Effector memory CD4-positive, alpha-beta T cell (primary cell): ENCODE measurements at places on chromosomes 6 and 20.

GRCh38 chr6:134021396-134022122 lies 30.9 kb downstream of the SLC2A12 start:
- DNase-seq, result no peak

GRCh38 chr6:49415358-49415757 lies 47.7 kb downstream of the MMUT start:
- DNase-seq, result no peak

GRCh38 chr6:167826230-167826895 lies 348 bp upstream of the AFDN start:
- DNase-seq, result peak; percentile 52

DNA sequence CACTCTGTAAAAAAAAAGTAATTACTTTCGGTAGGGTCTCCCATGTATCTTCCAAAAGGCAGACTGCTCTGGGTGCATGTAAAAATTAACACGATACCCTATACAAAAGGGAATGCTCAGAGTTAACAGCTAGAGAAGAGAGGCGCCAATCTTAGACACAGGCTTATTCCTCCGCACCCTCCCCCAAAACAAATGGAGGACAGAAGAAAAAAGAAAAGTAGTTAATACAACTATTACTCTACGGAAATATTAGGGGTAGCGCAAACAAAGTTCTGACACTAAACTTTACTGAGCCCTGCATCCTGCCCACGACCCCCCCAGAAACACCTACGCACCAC lies 331 bp upstream of the UFL1 start:
- DNase-seq, result no peak

GRCh38 chr6:69294862-69295261 lies 501.9 kb downstream of the LMBRD1 start:
- DNase-seq, result no peak

DNA sequence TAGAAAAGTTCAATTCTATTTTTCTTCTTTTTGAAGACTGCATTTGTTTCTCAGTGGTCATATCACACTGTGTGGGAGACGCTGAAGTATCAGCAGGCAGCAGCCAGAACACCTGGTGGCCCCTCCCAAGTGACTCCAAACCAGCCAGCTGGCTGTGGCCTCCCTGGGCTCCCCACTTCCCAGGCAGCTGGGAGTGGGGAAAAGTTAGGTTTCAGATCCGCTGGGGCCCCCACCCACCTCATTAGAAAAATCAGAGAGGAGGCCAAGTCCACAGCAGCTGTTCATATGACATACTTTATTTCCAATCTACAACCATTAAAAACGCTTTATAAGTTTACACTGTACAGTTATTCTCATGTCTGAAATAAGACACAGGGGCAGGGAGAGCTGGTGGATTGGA lies 3.6 kb upstream of the DSN1 start:
- no peak for DNase-seq

- no peak for DNase-seq
Observed at GRCh38 chr6:48036316-48036715, 74.7 kb downstream of the PTCHD4 start.

GRCh38 chr6:150813319-150813992 lies 52.0 kb upstream of the MTHFD1L start:
- no peak for DNase-seq

DNA sequence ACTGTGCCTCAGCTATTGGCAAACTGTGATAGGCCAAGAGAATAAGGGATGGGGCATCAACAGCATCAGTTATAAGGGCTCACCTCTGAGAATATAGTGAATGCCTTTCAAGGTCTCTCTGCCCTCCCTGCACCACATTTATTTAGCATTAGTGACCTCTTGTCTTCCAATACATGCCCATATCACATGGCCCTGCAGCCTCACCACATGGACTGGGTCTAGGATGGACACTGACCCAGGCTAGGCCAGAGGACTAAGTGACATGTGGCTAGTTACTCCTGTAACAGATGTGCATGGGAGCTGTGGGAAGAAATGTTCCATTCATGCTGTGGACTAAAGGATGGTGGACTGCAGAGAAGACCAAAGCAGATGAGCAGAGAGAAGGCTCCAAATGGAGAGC lies 3.2 kb upstream of the BTN2A2 start:
- DNase-seq, result no peak

- DNase-seq, result no peak
Observed at GRCh38 chr6:31035862-31036497, 25.7 kb downstream of the MUC22 start.

DNA sequence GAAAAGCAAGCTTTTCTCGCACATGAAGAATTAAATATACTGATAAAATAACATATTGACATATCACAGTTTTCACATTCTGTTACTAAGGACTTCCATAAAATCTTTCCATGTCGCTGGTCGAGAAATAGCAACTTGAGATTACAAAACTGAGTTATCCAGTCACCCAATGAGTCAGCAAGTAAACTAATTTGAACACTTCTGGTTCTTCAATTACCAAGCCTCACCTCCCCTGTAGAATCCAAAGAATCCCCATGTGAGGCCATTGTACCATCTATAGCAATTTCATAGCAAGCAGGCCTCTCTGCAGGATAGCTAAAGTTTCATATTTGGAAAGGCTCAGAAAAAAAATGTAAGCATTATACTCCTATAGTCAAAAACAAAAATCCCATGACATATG lies 87.3 kb downstream of the PKHD1 start:
- DNase-seq, result no peak

DNA sequence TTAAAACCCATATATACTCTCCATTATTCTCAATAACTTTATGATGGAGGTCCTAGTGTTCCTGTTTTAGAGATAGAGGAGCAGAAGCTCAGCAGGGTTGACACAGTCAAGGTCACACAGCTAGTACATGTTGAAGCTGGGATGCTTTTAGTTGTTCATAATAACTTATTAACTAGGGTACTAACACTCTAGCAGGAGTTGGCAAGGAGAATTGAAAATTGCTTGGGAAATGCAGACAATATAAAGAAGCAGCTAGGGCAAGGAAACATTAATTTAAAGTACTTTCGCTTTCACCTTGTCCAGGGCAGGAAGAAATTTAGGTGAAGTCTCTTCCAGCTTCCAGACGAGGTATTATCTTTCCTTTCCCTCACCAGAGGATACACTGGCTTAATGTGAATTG lies 133.7 kb downstream of the RCAN2 start:
- DNase-seq, result no peak

GRCh38 chr6:74606582-74607071 lies 599.2 kb downstream of the COL12A1 start:
- no peak for DNase-seq

GRCh38 chr6:35078226-35078850 lies 62.8 kb downstream of the TCP11 start:
- no peak for DNase-seq

DNA sequence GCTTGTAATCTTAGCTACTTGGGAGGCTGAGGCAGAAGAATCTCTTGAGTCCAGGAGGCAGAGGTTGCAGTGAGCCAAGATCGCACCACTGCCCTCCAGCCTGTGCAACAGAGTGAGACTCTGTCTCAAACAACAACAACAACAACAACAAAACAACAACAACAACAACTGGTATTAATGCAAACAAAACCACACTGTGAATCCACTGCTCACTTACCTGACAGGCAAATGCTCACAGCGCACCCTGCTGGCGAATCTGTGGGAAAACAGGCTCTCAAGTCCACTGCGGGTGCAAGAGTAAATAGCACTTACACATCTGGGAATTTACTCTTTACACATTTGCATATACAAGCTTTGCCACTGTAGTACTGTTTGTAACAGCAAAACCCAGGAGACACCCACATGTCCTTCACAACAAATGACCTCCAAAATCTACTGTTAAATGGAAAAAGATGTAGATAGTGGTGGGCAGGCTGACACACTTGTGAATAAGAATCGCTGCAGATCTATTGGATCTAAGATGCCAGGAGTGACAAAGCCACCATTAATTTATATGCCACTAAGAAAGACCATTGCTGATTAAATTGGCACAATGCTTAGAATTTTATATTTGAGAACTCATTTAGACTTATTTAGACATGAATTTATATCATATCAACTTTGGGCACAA lies 29.3 kb downstream of the NSFL1C start:
- DNase-seq, result peak; percentile 59

DNA sequence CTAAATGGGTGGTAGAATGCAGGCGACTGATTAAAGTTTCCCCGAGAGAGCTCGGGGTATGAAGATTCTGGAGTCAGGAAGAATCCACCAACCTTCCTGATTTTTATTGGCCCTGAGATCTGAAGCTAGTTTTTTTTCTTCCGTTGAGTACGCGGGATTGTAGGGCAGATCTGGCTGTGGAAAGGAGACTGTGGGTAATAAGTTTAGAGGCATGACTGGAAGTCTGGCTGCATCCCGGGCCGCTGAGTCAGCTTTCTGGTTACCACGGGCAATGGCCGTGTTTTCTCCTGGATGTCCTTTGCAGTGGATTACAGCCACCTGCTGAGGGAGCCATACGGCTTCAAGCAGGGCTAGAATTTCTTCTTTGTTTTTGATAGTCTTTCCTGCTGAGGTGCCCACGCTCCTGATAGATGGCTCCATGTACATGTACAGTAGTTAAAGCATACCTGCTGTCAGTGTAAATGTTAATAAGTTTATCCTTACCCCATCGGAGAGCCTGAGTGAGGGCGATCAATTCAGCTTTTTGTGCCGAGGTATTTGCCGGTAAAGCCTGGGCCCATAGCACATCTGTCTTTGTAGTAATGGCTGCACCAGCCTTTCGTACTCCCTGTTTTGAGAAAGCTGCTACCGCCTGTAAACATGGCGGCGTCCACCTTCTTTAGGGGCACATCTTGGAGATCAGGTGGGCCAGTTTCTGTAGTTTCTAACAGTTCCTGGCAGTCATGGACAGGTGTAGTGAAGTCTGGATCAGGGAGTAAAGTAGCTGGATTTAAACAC lies 154.0 kb downstream of the TRIM27 start:
- no peak for DNase-seq

DNA sequence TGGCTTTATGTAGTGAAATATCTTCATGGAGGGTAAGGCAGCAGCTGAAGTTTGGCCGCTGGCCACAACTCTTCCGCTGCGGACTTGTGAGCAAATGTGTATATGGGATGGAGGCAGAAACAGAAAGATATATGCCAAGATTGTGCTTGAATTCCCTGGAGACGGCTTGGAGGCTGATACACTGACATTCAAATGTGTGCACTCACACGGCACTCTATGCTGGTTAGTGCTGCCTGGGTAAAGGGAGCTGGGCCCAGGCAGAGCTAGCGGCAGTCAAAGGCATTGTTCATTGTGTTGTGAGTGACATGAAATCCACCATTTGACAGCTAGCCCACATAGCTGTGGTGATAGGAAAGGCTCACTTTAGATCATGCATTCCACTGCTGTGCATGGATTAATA lies 202.7 kb downstream of the CLIC5 start:
- no peak for DNase-seq

GRCh38 chr6:133191323-133191722 lies 49.8 kb upstream of the EYA4 start:
- no peak for DNase-seq

DNA sequence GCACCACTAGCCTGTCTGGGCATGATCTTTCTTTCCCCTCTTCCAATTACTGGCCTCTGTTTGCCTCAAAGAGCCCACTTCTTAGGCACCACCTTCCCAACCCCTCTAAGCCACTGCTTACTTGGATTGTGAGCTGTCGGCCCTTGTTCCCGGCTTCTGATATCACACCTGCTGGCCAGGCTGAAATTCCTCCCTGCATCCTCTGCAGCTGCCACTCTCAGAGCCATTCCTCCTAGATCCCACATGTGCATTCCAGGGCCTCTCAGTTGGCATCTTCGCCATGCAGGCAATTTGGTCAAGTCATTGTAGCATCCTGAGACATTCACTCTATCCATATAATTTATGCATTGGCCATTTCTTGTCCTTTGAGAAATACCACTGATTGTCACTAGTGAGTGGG lies 135.9 kb downstream of the OLIG3 start:
- DNase-seq, result no peak

DNA sequence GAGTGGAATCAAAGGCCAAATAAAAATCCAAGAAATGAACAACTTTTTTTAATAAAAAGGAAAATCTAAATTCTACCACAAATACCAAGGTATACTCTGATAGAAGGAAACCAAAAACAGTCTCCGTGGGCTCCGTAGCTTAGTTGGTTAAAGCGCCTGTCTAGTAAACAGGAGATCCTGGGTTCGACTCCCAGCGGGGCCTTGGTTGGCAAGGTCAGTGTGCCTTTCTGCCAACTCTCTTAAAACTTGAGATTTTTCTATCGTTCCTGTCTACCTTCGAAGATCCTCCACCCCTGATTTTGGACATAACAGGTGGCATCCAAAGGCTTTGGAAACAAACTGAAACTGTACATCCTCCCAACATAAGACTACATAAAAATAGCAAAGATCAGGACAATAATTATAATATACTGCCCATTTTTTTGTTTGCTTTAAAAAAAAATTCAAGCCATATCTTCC lies 197.9 kb downstream of the TRIM27 start:
- DNase-seq, result no peak

GRCh38 chr20:57288651-57289277 lies 22.3 kb upstream of the BMP7 start:
- no peak for DNase-seq

DNA sequence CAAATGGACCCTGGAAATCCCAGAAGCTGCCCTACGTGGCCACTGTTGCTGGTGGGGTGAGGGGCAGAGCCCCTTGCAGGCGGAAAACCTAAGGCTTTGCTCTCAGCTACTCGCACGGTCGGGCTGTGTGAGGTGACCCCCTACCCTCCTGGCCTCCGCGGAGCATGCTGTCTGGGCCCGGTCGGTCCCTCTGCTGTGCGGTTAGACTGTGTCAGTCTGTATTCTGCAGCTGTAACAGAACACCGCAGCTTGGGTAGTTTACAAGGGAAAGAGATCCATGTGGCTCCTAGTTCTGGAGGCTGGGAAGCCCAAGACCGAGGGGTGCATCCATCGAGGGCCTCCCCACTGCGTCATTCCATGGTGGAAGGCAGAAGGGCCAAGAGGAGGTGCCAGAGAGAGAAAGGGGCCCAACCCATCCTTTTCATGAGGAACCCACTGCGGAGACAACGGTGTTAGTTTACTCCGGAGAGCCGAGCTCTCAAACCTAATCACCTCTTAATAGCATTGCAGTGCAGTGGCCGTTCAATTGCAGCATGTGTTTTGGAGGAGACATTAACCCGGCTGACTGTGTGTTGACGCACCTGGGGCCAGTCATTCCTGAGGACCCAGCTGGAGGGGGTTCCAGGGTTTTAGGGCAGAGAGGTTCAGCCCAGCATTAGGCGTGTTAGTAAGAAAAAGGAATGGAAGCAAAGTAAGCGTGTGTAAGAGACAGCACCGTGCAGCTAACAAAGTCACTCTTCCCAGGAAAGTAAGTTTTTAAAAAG lies 18.3 kb downstream of the COL9A3 start:
- no peak for DNase-seq

GRCh38 chr20:36591854-36592641 lies 13.5 kb upstream of the RAB5IF start:
- DNase-seq, result peak; percentile 58

GRCh38 chr20:46636514-46636913 lies 14.7 kb downstream of the SLC13A3 start:
- no peak for DNase-seq
